Fibroblast of skin of left quadriceps (primary cell): ENCODE measurements at places on chromosomes 13 and 19.

DNA sequence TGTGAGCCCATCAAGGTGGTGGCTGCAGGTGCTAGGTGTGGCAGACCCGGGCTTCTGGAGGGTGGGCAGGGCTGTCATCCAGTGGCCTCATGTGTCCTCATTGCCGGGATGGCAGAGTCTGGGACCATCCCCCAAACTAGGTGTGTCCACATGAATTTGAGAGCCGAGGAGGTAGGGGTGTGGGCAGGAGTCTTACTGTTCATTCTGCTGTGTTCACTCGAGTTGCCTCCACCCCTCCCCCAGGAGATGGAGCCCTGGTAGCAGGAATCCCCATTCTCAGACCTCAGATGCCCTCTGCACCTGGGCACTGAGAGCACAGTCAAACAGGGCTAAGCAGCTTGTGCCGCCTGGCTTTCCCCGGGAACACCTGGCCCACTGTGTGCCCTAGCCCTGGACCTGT is 22.4 kb downstream of the NAXD start:
- DNase-seq, result no peak

DNA sequence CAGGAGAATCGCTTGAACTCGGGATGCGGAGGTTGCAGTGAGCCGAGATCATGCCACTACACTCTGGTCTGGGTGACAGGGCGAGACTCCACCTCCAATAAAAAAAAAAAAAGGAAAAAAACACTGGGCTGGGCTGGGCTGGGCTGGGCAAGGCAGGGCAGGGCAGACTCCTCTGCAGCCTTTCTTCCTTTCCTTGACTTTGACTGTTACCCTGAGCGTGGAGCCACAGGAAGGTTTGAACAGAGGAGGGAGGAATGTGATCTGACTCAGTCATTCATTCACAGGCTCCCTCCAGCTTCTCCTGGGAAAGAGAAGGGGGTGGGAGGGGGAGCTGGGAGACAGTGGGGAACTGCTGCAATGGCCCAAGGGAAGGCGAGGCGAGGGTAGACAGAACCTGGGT is 2.7 kb upstream of the ACTN4 start:
- no peak for DNase-seq

DNA sequence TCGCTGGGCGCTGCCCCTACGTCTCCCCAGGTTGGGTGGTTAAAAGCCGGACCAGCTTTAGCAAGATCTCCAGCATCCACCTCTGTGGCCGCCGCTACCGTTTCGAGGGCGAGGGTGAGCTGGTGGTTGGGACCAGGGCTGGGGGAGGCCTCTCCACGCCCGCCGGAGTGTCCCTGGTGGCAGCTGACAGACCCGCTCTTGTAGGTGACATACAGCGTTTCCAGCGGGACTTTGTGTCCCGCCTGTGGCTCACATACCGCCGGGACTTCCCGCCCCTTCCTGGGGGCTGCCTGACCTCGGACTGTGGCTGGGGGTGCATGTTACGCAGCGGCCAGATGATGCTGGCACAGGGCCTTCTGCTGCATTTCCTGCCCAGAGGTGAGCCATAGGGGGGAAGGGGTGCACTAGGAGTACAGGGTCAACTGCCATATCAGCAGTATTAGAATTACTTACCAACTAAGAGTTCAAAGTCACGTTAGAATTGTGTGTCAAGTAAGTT is 1.1 kb downstream of the ATG4D start:
- no peak for DNase-seq

- no peak for DNase-seq
Observed at GRCh38 chr13:83153848-83154247, 728.4 kb downstream of the SLITRK1 start.

GRCh38 chr19:11338121-11338520 is 1.3 kb downstream of the RAB3D start:
- DNase-seq, result no peak

DNA sequence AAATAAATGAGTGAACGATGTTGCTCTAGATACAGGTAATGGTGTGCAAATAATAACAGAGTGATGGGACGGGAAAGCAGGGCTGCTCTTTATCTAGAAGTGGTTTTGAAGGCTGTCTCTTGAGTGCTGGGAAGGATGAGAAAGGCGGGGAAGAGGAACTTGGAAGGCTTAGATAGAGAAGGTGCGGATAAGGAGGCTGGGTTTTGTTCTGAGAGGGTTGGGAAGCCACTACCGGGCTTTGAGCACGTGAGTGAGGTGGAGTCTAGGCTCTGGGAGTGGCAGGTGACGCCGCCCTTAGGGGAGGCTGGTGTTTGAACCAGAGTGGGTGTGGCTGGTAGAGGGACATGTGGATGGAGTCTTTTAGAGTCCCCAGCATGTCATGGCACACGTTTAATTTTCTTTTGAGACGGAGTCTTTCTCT is 811 bp downstream of the ARMC6 start:
- DNase-seq, result no peak

DNA sequence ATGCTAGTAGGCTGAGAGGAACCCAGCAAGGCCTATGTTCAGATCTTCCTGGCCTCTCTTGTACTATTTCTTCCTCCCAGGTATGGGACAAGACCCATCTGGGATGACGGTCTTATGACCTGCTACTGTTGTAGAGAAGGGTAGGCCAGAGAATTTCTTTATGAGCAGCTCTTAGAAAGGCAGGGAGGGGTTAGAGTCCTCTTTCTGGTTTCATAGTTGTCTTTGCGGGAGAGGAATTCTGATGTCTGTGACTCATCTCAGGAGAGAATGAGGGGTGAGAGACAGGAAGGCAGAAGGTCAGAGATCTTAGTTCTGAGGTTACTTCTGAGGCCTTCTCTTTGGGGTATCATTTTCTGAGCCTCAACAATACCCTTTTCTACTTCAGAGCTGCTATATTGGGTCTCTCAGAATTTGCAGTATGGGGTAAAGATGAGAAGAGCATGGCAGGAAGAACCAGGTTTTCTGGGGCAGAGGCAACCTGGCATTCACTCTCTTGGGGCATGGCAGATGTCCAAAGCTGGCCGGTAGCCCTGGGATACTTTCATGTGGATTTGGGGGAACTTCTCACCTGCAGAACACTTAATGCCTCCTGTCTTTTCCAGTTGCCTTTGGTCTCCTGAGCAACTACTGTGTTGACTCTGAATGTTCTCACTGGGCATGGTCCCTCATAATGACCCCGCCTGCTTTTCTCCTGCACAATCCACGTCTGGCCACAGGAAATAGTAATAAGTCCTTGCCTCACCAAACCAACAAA is 154.4 kb downstream of the GGACT start:
- DNase-seq, result no peak

DNA sequence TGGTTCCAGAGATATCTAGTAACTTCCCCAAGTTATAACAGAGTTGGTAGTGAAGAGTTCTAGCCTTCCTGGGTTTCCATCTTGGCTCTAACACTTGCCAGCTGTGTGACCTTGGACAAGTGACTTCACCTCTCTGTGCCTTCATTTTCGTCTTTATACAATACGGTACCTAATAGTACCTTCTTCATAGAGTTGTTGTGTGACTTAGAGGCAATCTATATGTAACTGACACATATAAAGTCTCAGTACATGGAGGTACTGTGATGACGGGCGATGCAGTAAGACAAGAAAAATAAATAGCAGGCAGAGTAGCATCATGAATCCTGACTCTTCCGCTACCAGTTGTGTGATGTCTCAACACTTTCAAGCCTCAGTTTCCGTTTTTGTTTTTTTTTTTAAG is 8.0 kb upstream of the CLASRP start:
- DNase-seq, result no peak

DNA sequence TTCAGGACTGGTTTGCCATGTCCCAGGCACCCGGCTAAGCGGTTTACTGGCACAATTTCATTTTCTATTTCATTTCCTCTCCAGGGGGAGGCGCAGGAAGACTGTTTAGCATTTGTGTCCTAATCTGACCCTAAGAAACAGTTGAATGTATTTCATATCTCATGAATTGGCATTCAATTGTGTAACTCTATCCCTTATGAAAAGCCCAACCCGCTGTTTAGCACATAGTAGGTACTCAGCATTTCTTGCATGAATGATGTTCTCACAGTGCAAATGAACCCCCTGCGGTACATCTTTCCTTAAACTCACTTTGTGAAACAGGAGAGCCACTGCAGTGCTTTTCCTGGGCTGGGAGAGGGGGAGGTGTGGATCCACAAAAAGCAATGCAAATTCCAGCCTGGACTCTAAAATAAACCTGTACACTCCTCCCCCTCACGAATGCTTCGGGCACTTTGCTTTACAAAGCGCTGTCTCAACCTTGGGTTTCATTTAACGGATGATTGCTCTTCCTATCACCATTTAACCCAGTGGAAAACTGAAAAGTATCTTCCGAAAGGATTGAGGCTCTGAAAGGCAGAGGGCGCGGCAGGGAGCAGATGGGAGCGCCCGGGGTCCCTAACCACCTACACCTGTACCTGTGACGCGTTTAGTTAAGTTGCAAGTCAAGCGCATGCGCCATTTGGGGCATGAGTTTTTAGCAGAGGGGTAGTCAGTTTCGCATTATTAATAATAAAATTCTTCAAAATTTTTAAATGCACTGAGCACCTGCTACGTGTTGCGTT is 1.2 kb upstream of the EEF2 start:
- DNase-seq, result peak; percentile 60

GRCh38 chr19:12284631-12285030 is 10.1 kb downstream of the ZNF44 start:
- DNase-seq, result no peak

GRCh38 chr13:51849145-51850101 is 4.4 kb upstream of the TMEM272 start:
- no peak for DNase-seq

DNA sequence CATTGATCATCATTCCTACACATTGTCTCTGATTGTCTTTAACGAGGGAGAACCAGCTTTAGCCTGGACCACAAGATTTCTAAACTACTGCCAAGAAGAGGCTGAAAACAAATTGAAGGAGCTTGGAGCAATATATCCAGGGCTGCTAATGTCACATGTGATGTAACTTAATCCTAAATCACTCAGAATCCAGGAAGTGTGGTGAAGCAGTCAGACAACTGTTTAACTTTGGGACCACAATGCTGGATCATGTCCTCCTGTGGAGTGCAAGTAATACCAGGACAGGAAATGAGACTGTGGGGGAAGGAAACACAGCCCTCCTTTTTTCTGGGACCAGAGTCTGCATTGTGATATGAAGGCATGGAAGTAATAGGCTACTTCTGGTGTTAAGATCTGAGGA is 430.2 kb downstream of the KCTD12 start:
- peak; percentile 83 for DNase-seq

- DNase-seq, result peak; percentile 62
Observed at GRCh38 chr13:89457977-89458376, 1786.8 kb downstream of the SLITRK5 start.
